CD8-positive, alpha-beta memory T cell (primary cell): ENCODE measurements at places on chromosomes 2 and 18. TPM values are rescaled to one million over a fixed set of nuclear protein-coding genes. Genes with fewer than 3 reads are reported as not detected.

Gene ARL4C
- 54.7 TPM for total RNA-seq

Gene IL37
- not detected for total RNA-seq

Gene GKN2
- total RNA-seq: not detected

Gene C2orf66
- not detected for total RNA-seq

Gene GCG
- not detected for total RNA-seq

Gene CARF
- 4.2 TPM for total RNA-seq

DNA sequence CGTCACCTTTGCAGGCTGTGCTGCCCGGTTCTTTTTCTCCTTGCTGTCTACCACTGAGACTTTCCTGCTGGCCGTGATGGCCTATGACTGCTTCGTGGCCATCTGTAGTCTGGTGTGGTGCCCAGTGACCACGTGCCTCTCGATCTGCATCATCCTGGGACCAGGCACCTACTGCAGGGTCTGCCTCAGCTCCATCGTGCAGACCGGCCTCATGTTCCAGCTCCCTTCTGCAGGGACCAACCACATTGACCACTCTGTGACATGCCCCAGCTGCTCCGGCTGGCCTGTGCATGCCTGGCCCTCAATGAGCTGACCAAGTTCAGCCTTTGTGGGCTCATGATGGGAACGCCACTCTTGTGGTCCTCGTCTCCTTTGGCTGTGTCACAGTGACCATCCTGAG is 26.7 kb downstream of the COPS9 start:
- H3K4me1 ChIP-seq: no peaks in the 10 kb centered on the region
- no peak for DNase-seq
- no peaks in the 10 kb centered on the region for H3K36me3 ChIP-seq
- H3K27ac ChIP-seq: no peak overlapping the region
- H3K4me3 ChIP-seq: no peak overlapping the region

DNA sequence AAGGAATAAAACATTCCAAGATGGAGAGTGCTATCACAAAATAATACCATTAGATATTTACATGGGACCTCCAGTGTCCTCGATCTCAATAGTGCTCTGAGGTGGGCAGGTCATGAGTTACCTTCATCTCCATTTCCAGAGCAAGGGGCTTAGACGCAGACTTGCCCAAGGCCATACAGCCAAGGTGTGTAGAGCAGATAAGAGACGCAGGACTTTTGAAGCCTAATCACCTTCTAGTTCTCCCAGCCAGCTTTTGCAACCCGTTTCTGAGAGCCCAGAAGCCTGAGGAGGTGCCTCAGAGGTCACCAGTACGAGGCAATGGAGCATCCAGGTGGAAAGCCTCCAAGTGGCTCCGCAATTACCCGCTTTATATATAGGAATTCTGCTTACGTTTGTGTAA is 294.7 kb downstream of the LNPK start:
- H3K36me3 ChIP-seq: no peaks in the 10 kb centered on the region
- DNase-seq: no peak
- H3K27ac ChIP-seq: no peak overlapping the region
- H3K4me3 ChIP-seq: no peak overlapping the region

- no peak for DNase-seq
- H3K27me3 ChIP-seq: no peaks in the 10 kb centered on the region
- H3K4me1 ChIP-seq: no peaks in the 10 kb centered on the region
- no peak overlapping the region for H3K4me3 ChIP-seq
Observed at GRCh38 chr2:20129331-20130159, 78.1 kb upstream of the LAPTM4A start.

- H3K27me3 ChIP-seq: no peaks in the 10 kb centered on the region
- no peak overlapping the region for H3K4me3 ChIP-seq
Observed at GRCh38 chr18:10009321-10010144, 95.7 kb downstream of the VAPA start.

DNA sequence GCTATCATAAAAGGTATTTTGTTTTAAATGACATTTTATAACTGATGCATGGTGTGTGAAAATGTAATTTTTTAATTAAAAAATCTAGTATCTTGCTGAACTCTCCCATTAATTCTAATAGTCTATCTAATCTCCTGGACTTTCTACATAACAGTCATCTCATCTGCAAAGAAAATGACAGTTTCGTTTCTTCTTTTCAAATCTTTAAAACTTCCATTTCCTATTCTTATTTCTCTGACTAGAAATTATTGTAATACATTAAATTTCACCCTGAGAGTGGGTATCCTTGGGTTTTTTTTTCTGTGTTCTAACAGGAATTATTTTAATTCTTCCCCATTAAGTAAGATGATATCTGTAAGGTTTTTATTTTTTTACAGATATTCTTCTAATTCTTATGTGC is 120.1 kb downstream of the KCNF1 start:
- H3K36me3 ChIP-seq: no peaks in the 10 kb centered on the region
- DNase-seq: no peak
- no peak overlapping the region for H3K27ac ChIP-seq
- no peak overlapping the region for H3K4me3 ChIP-seq
- H3K4me1 ChIP-seq: no peaks in the 10 kb centered on the region
- no peaks in the 10 kb centered on the region for H3K27me3 ChIP-seq
